ENCODE measurements at places on chromosomes 2 and 18. TPM values are rescaled to one million over a fixed set of nuclear protein-coding genes. Genes with fewer than 3 reads are reported as not detected.
A peak's percentile ranks its signal among the peaks of the same experiment; 100 is the strongest.

The DNER gene
- total RNA-seq: not detected

The MOCOS gene
- 0.22 TPM for total RNA-seq

The ZSWIM2 gene
- total RNA-seq: not detected

The SCN7A gene
- not detected for total RNA-seq

The TUBA3E gene
- not detected for total RNA-seq

The SPP2 gene
- not detected for total RNA-seq

The GKN1 gene
- total RNA-seq: not detected

The SERPINB2 gene
- total RNA-seq: not detected

The KIF3C gene
- 4.0 TPM for total RNA-seq

The TMEM163 gene
- total RNA-seq: 0.12 TPM

- H3K27me3 ChIP-seq: peaks cover 4% of the 10 kb centered on the region
- H3K4me3 ChIP-seq: no peak overlapping the region
- peaks cover 6% of the 10 kb centered on the region for H3K4me1 ChIP-seq
- DNase-seq: no peak
- no peaks in the 10 kb centered on the region for H3K36me3 ChIP-seq
Observed at GRCh38 chr2:160977376-160977775, 182.9 kb upstream of the TANK start.

DNA sequence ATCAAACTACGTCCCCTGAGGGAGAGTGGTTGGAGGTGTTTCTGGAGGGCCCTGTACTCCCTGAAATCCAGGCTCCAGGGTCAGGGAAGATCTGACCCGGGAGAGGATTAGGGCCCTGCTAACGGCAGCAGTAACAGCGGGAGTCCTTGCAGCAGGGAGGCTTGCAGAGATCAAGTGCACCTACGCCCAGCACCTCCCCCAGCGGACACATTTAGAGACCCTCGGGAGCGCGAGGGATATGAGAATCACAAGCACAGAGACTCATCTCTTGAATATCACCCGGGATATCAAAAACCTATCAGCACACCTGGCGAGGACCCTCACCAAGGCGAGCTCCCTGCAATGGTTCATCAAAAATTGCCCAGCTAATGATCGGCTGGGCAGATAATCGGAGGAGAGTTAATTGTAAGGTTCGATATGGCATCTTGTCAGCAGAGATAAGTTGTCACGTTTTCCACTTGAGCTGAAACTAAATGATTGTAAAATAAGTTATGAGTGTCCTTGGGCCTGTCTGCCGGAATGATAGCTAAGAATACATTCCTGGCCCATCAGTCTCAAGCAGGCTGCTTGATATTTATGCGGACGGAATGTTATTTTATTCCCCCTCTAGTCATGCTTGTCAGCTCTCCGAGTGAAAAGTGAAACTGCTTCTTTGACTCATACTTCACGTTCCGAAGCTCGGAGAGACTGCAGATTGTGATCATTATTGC is 209.8 kb downstream of the GBX2 start:
- no peak overlapping the region for H3K27ac ChIP-seq
- no peaks in the 10 kb centered on the region for H3K4me1 ChIP-seq
- no peak overlapping the region for H3K4me3 ChIP-seq
- peaks cover 7% of the 10 kb centered on the region for H3K27me3 ChIP-seq
- DNase-seq: no peak

GRCh38 chr2:98753801-98754200 is 22.9 kb upstream of the MGAT4A start:
- peaks cover 26% of the 10 kb centered on the region for H3K4me1 ChIP-seq
- no peaks in the 10 kb centered on the region for H3K36me3 ChIP-seq
- no peaks in the 10 kb centered on the region for H3K27me3 ChIP-seq
- no peak for DNase-seq
- H3K27ac ChIP-seq: no peak overlapping the region
- no peak overlapping the region for H3K4me3 ChIP-seq

GRCh38 chr18:10537765-10538164 is 11.9 kb downstream of the NAPG start:
- no peak overlapping the region for H3K4me3 ChIP-seq
- DNase-seq: no peak
- no peaks in the 10 kb centered on the region for H3K27me3 ChIP-seq
- H3K4me1 ChIP-seq: peaks cover 26% of the 10 kb centered on the region

- DNase-seq: no peak
- H3K4me3 ChIP-seq: no peak overlapping the region
- H3K4me1 ChIP-seq: no peaks in the 10 kb centered on the region
- H3K27ac ChIP-seq: no peak overlapping the region
Observed at GRCh38 chr2:88437010-88437409, 15.5 kb downstream of the FOXI3 start.

GRCh38 chr2:68632021-68632420 is 11.4 kb upstream of the PROKR1 start:
- no peak for DNase-seq
- H3K4me1 ChIP-seq: no peaks in the 10 kb centered on the region
- H3K4me3 ChIP-seq: no peak overlapping the region

DNA sequence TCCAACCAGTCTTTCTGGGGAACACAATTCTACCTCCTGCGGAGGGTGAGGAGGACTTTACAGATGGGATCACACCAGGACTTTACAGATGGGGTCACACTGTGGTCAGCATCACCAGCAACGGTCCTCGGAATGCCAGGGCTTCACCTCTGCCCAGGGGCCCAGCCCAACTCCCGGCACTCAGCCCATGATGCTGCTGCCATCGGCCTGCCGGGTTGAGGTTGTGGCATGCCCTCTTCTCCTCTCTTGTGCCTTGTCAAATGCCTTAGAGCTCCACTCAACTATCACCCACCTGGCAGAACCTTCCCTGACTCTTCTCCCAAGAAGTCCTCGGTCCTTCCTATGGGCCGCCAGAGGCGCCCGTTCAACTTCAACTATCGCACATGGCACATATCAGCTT is 166.7 kb downstream of the CTIF start:
- H3K36me3 ChIP-seq: no peaks in the 10 kb centered on the region
- H3K4me1 ChIP-seq: peaks cover 5% of the 10 kb centered on the region
- no peak for DNase-seq
- H3K27ac ChIP-seq: no peak overlapping the region
- no peak overlapping the region for H3K4me3 ChIP-seq

GRCh38 chr2:131056204-131056931 is 36.9 kb downstream of the FAM168B start:
- peaks cover 14% of the 10 kb centered on the region for H3K4me1 ChIP-seq
- H3K36me3 ChIP-seq: no peaks in the 10 kb centered on the region
- no peak for DNase-seq

GRCh38 chr2:213241817-213242216 is 42.4 kb upstream of the SPAG16 start:
- peaks cover 20% of the 10 kb centered on the region for H3K27me3 ChIP-seq
- DNase-seq: no peak
- H3K4me3 ChIP-seq: peak overlapping the region; percentile 17
- peaks cover 21% of the 10 kb centered on the region for H3K4me1 ChIP-seq
- H3K27ac ChIP-seq: peak overlapping the region; percentile 8

- DNase-seq: no peak
- no peaks in the 10 kb centered on the region for H3K36me3 ChIP-seq
- H3K4me1 ChIP-seq: no peaks in the 10 kb centered on the region
- H3K4me3 ChIP-seq: no peak overlapping the region
- H3K27me3 ChIP-seq: peaks cover 12% of the 10 kb centered on the region
Observed at GRCh38 chr18:21359746-21360145, 117.7 kb downstream of the GREB1L start.

- H3K4me3 ChIP-seq: no peak overlapping the region
- DNase-seq: no peak
- peaks cover 2% of the 10 kb centered on the region for H3K36me3 ChIP-seq
- no peaks in the 10 kb centered on the region for H3K4me1 ChIP-seq
- H3K27me3 ChIP-seq: no peaks in the 10 kb centered on the region
Observed at GRCh38 chr2:52269696-52270485, 1238.0 kb upstream of the NRXN1 start.

DNA sequence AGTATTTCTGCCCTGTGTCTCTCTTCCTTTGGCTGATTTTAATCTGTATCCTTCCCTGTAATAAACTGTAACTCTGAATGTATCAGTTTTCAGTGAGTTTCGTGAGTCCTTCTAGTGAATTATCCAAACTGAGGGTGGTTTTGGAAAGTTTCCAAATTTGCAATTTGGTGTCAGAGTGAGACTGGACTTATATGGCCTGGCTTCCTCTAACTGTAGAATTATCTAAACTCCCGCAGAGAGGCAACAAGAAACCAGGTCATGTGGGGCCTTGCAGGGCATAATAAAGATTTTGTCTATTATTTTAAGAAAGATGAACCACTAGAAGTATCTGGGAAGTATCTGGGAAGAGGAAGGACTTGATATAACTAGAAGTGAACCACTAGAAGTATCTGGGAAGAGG is 95.3 kb upstream of the RNF152 start:
- H3K27ac ChIP-seq: no peak overlapping the region
- H3K4me3 ChIP-seq: no peak overlapping the region
- DNase-seq: no peak
- H3K36me3 ChIP-seq: no peaks in the 10 kb centered on the region
- peaks cover 11% of the 10 kb centered on the region for H3K4me1 ChIP-seq

- DNase-seq: no peak
- no peaks in the 10 kb centered on the region for H3K36me3 ChIP-seq
- H3K27ac ChIP-seq: no peak overlapping the region
- H3K4me3 ChIP-seq: no peak overlapping the region
Observed at GRCh38 chr2:206535260-206535986, 92.1 kb downstream of the ADAM23 start.

DNA sequence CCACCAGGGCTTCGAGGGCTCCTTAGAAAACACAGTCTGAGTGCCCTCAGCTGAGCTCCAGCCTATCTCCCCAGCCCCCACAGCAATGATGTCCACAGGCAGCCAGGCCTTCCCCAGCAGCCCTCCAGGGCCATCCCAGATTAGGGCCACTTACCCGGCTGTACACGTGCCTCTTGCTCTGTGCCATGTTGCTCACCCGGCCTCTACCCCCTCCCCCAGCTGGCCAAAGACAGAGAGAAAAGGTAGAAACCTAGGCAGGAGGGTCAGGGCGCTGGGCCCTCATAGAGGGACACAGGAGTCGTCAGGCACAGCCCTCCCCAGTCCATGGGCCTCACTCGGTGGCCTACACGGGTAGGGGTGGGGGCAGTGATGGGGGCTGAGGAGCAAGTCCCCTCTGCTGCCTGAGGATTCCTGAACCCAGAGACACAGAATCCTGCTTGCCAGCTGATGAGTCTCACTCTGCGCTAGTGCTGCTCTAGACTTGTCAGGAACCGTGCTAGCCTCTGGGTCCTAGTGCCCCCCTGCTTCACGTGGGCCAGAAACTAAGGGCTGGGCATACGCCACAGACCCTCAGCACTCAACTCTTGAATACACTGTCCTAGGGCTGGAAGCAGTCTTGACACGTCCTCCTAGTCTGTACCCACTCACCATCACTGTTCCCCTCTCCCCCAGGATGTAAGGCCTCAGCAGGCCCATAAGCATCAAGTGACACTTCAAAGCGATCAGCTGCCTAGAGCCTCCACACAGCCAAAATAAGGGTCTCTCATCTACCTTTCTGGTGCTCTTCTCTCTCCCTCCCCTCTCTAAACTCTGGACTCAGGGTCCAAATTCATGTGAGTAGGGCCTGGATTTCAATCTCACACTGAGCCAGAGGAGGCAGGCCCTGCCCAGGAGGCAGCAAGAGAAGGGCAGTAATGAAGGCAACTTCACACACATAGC is at the start of gene DCTN1:
TSS of gene DCTN1 (minus strand) at position 461 of the 939 bp plus-strand sequence. CDS start at position 187, 274 bp downstream.
- peak within 1 kb of the TSS; percentile 2 for H3K4me3 ChIP-seq
- DNase-seq: peak; percentile 13
- H3K36me3 ChIP-seq: no peaks in the 10 kb centered on the region
- H3K27ac ChIP-seq: no peak within 1 kb of the TSS
- H3K27me3 ChIP-seq: no peaks in the 10 kb centered on the region

GRCh38 chr2:182299632-182300031 is 127.2 kb downstream of the PDE1A start:
- H3K27ac ChIP-seq: no peak overlapping the region
- no peaks in the 10 kb centered on the region for H3K36me3 ChIP-seq
- H3K27me3 ChIP-seq: no peaks in the 10 kb centered on the region
- H3K4me1 ChIP-seq: no peaks in the 10 kb centered on the region
- DNase-seq: no peak

- no peaks in the 10 kb centered on the region for H3K36me3 ChIP-seq
- no peak overlapping the region for H3K27ac ChIP-seq
- H3K4me3 ChIP-seq: no peak overlapping the region
- H3K4me1 ChIP-seq: peaks cover 12% of the 10 kb centered on the region
- H3K27me3 ChIP-seq: peaks cover 42% of the 10 kb centered on the region
Observed at GRCh38 chr18:34789768-34790344, 79.8 kb downstream of the DTNA start.

- H3K36me3 ChIP-seq: no peaks in the 10 kb centered on the region
- peaks cover 20% of the 10 kb centered on the region for H3K4me1 ChIP-seq
- H3K27me3 ChIP-seq: no peaks in the 10 kb centered on the region
- no peak overlapping the region for H3K4me3 ChIP-seq
Observed at GRCh38 chr2:232073699-232074098, 112.2 kb downstream of the DIS3L2 start.

DNA sequence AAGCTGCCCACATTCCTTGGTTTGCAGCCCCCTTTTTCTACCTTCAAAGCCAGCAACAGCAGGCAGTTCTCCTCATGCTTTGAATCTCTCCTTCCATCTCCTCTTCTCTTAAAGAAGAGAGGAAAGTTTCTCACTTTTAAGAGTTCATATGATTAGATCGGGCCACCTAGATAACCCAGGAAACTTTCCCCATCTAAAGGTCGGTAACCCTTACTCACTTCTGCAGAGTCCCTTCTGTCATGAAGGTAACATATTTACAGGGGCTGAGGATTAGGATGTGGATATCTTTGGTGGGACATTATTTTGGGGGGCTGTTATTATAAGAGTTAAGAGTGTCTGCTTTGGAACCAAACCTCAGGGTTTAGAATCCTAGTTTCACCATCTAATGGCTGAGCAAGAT is 51.0 kb downstream of the HNRNPLL start:
- no peak overlapping the region for H3K27ac ChIP-seq
- no peaks in the 10 kb centered on the region for H3K27me3 ChIP-seq
- DNase-seq: no peak
- H3K4me3 ChIP-seq: no peak overlapping the region
- no peaks in the 10 kb centered on the region for H3K36me3 ChIP-seq

DNA sequence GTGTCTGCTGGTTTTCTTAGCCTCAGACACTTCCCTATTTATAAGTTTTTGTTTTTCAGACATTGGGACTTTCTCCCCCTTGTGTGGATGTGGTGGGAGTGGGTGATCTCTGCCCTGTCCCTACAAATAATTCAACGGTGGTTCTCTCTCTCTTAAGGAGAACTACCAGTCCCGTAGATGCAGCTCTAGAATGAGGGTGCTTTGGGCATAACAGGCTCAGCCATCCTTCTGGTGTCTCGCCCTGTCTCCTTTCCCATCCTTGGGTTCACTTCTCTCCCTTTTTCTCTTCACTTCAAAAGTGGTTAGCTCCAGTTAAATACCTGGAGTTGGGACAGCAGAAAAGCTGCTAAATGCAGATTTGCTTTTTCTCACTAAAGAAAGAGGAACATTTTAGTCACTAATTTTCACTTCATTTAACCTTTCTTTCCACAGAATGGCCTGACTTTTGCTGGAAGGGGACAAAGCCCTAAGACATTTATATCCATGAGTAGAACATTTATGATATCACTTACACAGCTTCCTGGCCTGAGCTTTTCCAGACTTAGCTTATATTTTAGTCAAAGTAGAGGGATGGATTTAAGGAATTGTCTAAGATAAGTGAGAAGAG is 121.2 kb upstream of the CXCR4 start:
- H3K4me3 ChIP-seq: peak overlapping the region; percentile 25
- H3K27ac ChIP-seq: peak overlapping the region; percentile 23
- DNase-seq: peak; percentile 28
- H3K4me1 ChIP-seq: peaks cover 72% of the 10 kb centered on the region

GRCh38 chr2:31190188-31190587 is 27.1 kb downstream of the CAPN14 start:
- no peaks in the 10 kb centered on the region for H3K4me1 ChIP-seq
- H3K4me3 ChIP-seq: no peak overlapping the region
- no peak for DNase-seq
- no peaks in the 10 kb centered on the region for H3K27me3 ChIP-seq
- no peaks in the 10 kb centered on the region for H3K36me3 ChIP-seq
- H3K27ac ChIP-seq: no peak overlapping the region

Measured in activated T-cell treated with anti-CD3 and anti-CD28 coated beads, Interleukin-2, amount 50 U/mL, for 72 hours (primary cell).